ENCODE measurements at places on chromosomes 6 and 20.

DNA sequence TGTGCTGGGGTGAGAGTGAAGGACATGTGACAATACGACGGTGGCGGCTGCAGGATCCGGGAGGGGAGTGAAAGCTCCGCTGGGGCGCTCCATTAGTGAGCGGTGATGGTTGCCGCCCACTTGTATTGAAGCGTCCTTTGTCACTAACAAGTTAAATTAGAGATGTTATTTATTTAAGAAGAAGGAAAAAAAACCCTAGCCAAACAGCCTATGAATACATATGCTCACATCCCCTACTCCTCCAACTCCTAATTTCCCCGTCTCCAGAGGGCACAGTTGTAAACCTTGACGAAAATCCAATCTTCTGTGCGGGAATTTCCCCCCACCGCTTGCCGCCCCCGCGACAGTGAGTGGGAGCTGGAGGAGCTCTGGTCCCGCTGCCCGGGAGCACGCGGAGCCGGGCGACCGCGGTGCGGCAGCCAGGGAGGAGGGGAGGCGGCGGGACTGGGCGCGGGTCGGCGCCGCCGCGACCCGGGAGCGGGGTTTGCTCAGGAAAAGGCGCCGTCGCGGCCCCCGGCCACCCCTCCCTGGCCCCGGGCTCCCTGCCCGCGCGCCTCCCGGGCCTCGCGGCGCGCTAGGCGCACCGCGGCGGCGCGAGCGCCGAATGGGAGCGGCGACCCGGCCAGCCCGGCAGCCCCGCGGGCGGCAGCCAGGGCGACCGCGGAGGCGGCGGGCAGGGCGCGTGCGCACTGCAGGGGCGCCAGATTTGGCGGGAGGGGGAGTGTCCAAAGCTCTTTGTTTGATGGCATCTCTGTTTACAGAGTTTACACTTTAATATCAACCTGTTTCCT is at the start of gene MYB:
Gene MYB, plus strand, starts transcription at position 767 of the 791 bp plus-strand sequence. CDS start 206 bp downstream, outside the sequence.
- peak; percentile 59 for DNase-seq

DNA sequence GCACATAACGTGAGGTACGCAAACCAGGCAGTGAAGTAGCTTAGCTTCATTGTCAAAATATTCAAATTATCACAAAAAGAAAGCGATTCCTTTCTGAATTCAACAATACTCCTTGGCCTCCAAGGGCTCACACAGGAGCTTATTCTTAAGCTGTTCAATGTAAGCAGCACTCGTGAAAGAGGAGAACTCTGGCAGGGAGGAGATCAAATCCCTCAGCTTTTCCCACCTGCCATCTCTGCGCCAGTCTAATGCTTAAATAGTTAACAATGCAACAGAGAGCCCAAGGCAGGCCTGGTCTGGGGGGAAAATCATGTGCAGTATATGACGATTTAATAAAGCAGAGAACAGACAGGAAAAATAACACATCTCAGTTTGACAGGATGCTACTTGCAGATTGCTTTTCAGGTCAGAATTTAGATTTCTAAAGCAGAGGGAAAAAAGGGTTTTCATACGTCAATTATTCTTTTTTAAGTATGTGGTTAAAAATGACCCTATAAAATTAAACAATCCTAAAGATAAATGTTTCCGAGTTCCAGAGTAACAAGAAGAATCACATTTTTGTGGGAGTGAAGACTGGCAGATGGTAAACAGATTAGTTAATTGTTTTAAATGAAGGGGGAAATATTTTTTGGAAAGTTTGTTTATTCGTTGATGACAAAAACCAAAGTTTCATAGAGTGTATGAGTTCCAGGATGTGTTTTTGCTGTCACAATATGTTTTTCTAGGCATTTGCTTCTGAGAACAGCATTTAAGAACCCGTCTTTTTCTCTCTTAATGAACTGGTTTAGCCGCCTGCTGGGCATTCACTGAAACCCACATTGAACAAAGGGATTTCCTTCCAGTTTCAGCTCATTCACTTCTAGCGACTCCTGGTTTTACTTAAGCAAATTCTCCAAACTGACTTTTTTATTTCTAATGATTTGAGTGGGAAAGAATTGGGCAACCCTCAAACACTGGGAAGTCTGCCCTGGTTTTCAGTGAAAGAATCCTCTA is 45.9 kb downstream of the PLAGL1 start:
- DNase-seq: peak; percentile 42

DNA sequence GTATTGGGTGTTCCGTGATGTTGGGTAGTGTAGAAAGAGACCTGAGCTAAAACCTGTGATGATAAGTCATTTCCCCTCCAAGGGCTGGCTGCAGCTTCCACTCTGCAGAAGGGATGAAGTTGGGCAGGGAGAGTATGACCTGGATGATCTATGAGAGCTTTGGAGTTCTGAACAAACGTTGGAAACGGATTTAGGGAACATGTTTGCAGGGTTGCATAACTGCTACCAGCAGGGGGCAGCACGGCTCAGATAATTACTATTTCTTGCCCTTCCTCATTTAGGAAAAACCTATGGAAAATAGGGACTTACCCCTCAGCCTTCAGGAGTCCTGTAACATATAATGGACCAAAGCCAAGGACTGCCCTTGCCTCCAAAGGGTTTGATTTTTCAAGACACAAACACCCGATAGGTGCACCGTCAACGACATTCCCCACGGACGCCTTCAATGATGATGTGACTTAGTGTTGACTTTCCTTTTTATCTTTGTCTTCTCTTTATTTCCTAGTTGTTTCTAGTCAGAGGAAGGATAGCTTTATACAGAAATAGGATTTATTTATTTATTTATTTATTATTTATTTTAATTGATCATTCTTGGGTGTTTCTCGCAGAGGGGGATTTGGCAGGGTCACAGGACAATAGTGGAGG is 164.9 kb upstream of the SASH1 start:
- DNase-seq: peak; percentile 66

GRCh38 chr20:18005170-18005989 is 36.6 kb downstream of the MGME1 start:
- no peak for DNase-seq

DNA sequence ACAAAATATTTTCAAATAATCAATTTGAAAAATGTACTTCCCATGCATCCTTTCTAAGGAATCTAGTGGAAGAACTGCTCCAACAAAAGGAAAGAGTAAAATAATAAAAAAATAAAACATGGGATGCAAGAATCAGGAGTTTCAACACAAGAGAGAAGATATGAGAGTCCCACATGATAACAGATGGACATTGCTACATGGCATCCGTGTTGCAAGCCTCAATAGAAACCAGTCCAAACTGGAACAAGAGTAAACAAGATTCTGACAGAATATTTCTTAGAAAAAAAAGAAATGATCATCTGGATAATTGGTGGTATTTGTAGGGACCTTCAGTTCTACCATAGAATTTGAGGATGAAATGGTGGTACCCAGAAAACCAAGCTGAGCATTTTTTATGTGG is 186.8 kb downstream of the FRK start:
- no peak for DNase-seq

DNA sequence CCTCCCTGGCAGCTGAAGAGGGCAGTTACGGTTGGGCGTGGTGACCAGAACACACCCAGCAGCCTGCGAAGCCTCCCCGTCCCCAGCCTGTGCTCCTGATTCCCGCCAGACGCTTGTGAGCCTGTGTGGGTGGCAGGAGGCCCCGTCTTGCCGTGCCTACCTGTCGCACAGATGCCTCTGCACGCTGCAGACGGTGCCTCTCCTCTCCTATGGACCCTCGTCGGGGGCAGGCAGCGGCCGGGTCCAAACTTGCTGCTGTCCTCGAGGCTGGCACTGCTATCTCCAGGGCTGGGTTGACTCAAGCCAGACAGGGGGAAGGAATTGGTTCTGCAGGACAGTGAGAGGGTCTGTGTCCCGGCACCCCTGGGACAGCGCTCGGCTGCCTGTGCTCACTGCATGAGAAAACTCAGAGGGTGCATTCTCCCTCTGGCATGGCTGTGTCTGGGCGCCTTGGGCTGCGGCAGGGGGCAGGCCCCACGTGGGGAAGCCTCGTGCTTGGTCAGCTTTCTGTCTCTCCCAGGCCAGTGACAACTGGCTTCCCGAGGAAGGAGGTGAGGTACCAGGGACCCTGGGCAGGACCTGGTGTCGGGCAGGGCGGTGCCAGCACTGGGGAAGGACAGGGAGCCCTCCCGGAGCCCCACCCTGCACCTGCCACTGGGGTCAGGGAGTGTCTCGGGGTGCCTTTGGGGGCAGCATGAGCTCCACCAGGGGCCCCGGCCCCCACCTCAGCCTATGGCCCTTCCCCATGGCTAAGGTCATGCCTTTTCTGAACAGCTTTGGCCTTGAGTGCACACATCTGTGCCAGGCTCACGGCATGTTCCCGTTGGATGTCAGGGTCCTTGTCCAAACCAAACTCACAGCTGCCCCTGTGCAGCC is 127.5 kb downstream of the TAF4 start:
- no peak for DNase-seq

- peak; percentile 21 for DNase-seq
Measured at GRCh38 chr6:13553646-13554045, 20.8 kb upstream of the SIRT5 start.

GRCh38 chr20:47730744-47731143 is 54.5 kb downstream of the SULF2 start:
- DNase-seq: no peak

All from fibroblast of skin of right biceps (primary cell).